Effector memory CD4-positive, alpha-beta T cell (primary cell): ENCODE measurements at places on chromosomes 1 and 21.

DNA sequence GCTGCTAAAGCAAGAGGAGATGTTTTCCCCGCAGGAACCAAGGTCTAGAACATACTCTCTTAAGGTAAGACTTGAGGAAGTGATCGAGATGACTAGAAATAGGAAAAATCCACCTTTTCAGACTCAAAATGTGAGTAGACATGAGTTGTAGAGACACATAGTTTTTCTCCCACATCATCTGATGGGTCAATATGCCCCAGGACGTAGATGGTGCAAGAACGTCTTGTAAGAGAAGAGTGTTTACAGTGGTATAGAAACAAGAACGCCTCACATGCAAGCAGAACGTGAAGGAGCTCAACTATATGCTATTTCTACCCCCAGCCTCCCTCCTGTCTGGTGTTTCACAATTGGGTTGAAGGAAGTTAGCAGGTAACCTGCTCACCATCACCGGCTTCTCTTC lies 144.0 kb upstream of the BACE2 start:
- no peaks in the 10 kb centered on the region for H3K36me3 ChIP-seq
- no peaks in the 10 kb centered on the region for H3K27me3 ChIP-seq
- no peak for DNase-seq
- no peak overlapping the region for H3K27ac ChIP-seq

DNA sequence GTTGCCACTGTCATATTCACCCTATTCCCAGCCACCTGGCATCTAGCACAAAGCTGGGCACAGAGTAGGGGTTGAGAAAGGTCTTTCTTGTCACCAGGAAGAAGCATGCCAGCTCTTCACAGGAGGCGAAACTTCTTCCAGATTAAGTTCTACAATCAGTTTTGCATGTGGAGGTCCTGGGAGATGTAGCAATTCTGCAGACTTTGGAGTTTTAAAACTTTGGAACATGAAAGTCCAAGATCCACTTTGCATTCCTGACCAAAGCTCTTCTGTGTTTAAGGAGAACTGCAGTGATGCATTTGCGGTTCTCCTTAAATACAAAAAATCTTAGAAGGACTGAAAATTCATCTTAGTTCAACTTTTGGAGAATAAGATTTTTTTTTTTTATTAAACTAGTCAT lies 258.5 kb upstream of the USP24 start:
- H3K27ac ChIP-seq, result no peak overlapping the region
- H3K4me3 ChIP-seq, result no peak overlapping the region
- H3K27me3 ChIP-seq, result peaks cover 3% of the 10 kb centered on the region
- no peaks in the 10 kb centered on the region for H3K4me1 ChIP-seq
- H3K36me3 ChIP-seq, result no peaks in the 10 kb centered on the region

GRCh38 chr1:230548997-230549396 lies 93.3 kb upstream of the COG2 start:
- DNase-seq, result no peak
- no peak overlapping the region for H3K27ac ChIP-seq
- H3K36me3 ChIP-seq, result no peaks in the 10 kb centered on the region
- no peak overlapping the region for H3K4me3 ChIP-seq
- no peaks in the 10 kb centered on the region for H3K27me3 ChIP-seq

- H3K4me3 ChIP-seq, result no peak overlapping the region
- DNase-seq, result no peak
- H3K36me3 ChIP-seq, result no peaks in the 10 kb centered on the region
- no peaks in the 10 kb centered on the region for H3K27me3 ChIP-seq
- no peak overlapping the region for H3K27ac ChIP-seq
- no peaks in the 10 kb centered on the region for H3K4me1 ChIP-seq
These were observed 140.4 kb upstream of the UBE2U start for GRCh38 chr1:64062941-64063581.

GRCh38 chr1:10192263-10192662 lies 18.1 kb upstream of the KIF1B start:
- H3K4me3 ChIP-seq, result no peak overlapping the region
- H3K36me3 ChIP-seq, result no peaks in the 10 kb centered on the region
- no peaks in the 10 kb centered on the region for H3K27me3 ChIP-seq

DNA sequence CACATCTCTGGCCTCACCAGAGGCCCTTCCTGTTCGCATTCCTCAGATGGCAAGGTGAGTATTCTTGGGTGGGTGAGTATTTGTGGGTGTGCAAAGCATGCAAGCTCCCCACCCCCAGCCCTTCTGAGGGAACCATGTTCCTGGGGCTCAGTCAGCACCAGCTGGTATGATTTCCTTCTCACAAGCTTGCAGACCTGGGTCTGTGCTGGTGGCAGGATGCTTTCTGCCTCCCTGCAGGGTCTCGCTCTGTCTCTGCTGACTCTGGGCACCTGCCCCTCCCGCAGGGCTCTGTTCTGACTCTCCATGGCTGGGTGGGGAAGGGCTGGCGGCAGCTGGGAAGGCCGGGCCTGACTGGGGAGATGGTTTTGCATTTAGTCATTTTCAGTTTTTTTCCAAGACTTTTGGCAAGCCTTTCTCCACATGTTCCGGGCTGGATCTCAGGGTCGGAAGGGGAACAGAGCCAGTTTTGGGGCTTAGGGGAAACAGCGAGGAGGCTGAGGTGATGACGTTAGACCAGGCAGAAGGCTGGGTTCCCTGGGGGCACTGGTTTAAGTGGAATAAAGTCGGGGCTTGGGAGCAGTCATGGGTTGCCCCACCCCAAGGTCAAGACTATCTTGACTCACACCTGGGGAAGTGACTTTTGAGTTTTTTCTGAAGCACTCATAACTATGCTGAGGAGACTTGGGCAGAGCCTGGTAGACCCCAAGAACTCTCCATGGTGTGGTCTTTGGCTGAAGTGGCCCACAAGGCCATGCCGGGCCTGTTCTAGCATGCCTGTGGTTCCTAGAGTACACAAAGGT lies 6.2 kb downstream of the RASSF5 start:
- H3K36me3 ChIP-seq, result no peaks in the 10 kb centered on the region
- H3K4me3 ChIP-seq, result no peak overlapping the region
- no peak for DNase-seq
- H3K27me3 ChIP-seq, result peaks cover 2% of the 10 kb centered on the region

DNA sequence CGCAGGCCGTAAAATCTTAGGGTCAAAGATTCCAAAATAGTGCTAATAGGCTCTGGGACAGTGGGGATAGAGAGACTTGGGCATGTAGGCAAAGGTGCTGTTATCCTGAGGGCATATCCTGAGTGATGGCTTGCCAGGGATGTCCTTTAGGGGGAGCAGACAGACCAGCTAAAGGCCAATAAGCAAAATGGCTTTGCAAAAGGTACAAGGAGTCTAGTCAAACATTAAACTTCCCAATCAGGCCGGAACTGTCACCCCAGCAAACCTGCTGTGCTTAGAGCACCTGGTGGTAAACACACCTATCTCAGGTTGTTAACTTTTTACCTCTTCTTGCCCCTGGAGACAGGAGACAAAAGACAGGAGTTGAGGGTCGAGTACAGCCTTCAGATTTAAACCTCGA lies 49.1 kb downstream of the TRABD2B start:
- H3K36me3 ChIP-seq, result no peaks in the 10 kb centered on the region
- DNase-seq, result no peak
- no peak overlapping the region for H3K27ac ChIP-seq
- no peak overlapping the region for H3K4me3 ChIP-seq

- no peak overlapping the region for H3K27ac ChIP-seq
- no peaks in the 10 kb centered on the region for H3K27me3 ChIP-seq
- DNase-seq, result no peak
- H3K4me3 ChIP-seq, result no peak overlapping the region
- no peaks in the 10 kb centered on the region for H3K36me3 ChIP-seq
These were observed 16.8 kb downstream of the LRP8 start for GRCh38 chr1:53310847-53311681.

- H3K27me3 ChIP-seq, result no peaks in the 10 kb centered on the region
- H3K36me3 ChIP-seq, result no peaks in the 10 kb centered on the region
- no peak overlapping the region for H3K4me3 ChIP-seq
- H3K4me1 ChIP-seq, result no peaks in the 10 kb centered on the region
These were observed 4.8 kb upstream of the GBP2 start for GRCh38 chr1:89130716-89131115.

DNA sequence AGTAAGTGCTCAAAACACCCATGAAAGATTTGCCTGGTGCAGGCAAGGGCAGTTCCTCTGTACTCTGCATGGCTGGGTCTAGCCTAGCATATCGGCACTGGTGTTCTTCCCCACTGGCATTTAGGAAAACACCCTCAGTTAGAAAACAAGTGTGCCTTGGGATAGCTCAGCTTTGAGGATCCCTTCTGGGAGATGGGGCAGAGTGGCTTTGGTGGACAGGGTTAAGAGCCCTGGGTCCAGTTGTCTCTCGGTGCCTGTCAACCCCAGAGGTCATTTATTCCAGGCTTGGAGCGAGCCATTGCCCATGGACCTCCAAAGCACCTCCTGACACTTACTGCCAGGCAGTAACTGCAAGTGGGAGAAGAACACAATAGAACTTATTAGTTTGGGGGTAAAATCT lies 80.8 kb upstream of the DIRAS3 start:
- no peak overlapping the region for H3K4me3 ChIP-seq
- DNase-seq, result no peak
- H3K4me1 ChIP-seq, result no peaks in the 10 kb centered on the region
- H3K27ac ChIP-seq, result no peak overlapping the region
- H3K27me3 ChIP-seq, result no peaks in the 10 kb centered on the region

- H3K4me1 ChIP-seq, result no peaks in the 10 kb centered on the region
- no peak overlapping the region for H3K27ac ChIP-seq
- H3K27me3 ChIP-seq, result no peaks in the 10 kb centered on the region
- H3K36me3 ChIP-seq, result no peaks in the 10 kb centered on the region
- DNase-seq, result no peak
These were observed 7.7 kb upstream of the GPATCH4 start for GRCh38 chr1:156608981-156609380.

DNA sequence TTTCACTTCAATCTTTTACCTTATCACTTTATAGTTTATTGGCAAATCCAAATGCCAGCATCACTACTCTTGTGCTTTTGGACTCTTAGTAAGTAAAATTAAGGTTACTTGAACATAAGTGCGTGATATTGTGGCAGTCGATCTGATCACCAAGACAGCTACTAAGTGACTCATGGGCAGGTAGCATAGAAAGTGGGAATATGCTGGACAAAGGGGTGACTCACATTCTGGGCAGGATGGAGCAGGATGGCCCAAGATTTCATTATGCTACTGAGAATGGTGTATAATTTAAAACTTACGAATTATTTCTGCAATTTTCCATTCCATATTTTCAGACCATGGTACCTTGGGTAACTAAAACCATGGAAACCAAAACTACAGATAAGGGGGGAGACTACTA lies 120.2 kb downstream of the ROR1 start:
- no peaks in the 10 kb centered on the region for H3K27me3 ChIP-seq
- no peaks in the 10 kb centered on the region for H3K36me3 ChIP-seq
- DNase-seq, result no peak

DNA sequence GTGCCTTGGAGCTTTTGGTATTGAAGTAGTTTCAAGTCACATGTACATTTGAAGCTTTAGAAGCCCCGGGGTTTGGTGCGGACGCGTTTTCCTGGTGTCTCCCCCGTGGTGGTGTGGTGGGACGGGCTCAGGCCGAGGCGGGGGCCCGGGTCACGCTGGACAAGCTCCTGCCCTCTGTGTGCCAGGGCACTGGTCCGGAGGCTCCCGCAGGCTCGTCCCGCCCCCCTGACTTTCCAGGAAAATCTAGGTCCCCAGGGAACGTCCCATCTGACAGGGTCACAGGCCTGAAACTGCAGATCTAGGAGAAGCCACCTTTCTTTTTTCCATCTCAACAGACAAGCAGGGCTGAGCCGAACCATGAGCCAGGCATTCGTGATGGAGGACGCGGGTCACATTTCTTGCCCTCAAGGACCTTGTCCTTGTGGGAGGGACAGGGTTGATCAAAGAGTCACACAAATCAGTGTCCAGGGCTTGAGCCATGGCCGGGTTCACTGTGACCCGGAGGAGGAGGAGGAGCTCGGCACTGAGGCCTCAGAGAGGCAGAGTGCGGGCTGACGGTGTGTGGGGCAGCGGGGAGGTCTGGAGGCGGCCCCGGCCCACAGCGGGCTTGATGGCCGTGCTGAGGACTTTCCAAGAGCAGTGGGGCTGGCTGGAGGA lies 1.6 kb downstream of the DMRTB1 start:
- H3K4me3 ChIP-seq, result no peak overlapping the region
- DNase-seq, result no peak
- no peaks in the 10 kb centered on the region for H3K27me3 ChIP-seq
- H3K27ac ChIP-seq, result no peak overlapping the region

- no peaks in the 10 kb centered on the region for H3K36me3 ChIP-seq
- H3K4me3 ChIP-seq, result no peak overlapping the region
- H3K4me1 ChIP-seq, result no peaks in the 10 kb centered on the region
- DNase-seq, result no peak
- H3K27me3 ChIP-seq, result no peaks in the 10 kb centered on the region
- no peak overlapping the region for H3K27ac ChIP-seq
These were observed 44.4 kb upstream of the COX20 start for GRCh38 chr1:244791061-244791460.

GRCh38 chr1:90387805-90388204 lies 329.3 kb downstream of the BARHL2 start:
- H3K36me3 ChIP-seq, result no peaks in the 10 kb centered on the region
- DNase-seq, result no peak
- no peaks in the 10 kb centered on the region for H3K27me3 ChIP-seq
- no peaks in the 10 kb centered on the region for H3K4me1 ChIP-seq
- no peak overlapping the region for H3K4me3 ChIP-seq
- H3K27ac ChIP-seq, result no peak overlapping the region

DNA sequence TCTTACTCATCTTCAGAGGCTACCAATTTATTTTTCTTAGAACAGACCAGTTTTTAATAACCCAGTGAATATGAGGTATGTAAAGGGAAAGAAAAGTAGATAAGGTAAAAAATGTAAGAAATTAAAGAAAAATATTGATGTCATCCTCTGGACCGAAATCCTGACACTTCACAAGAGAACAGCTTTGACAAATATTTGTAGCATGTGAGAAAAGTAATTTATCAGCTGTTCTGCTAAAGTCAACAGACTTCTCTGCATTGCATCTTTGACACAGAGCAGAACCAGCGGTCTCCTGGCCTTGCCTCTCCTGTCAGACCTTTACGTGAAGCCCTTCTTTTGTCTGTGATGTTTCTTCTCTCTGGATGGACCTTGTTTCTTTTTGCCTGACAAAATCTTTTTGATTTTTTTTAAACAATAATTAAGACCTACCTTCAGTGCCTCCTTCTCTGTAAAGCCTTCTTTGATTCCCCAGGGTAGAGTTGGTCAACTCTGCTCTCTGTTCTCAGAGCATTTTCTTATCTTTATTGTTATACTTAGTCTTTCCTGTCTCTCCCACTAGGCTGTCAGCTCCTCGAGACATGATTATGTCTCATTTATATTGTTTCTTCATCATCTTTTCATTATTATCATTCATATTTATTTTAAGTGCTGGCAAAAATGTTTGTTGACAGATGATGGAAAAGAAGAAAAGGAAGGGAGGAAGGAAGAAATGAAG lies 35.4 kb downstream of the RGS4 start:
- no peak overlapping the region for H3K27ac ChIP-seq
- H3K27me3 ChIP-seq, result no peaks in the 10 kb centered on the region
